ENCODE measurements at places on chromosomes 12 and 14.

- DNase-seq = no peak
Observed at GRCh38 chr14:51592836-51593235, 58.9 kb upstream of the FRMD6 start.

- DNase-seq = no peak
Observed at GRCh38 chr12:71216725-71217579, 59.2 kb upstream of the TSPAN8 start.

DNA sequence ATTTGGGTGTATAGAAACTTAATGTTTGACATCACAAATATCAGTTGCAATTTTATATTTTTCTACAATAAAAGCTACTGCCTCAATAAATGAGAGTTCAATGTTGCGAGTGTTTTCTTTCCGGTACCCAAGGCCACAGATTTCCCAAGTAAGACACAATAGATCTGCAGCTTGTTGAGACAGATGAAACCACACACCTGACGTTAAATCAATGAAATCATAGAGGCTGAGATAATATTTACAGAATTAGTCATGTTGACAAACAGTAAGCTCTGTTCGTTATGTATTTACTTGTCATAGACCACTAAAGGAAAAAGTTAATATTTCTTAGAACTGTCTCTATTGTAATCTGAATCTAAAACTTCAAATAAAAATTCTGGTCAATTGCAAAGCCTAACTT is 49.2 kb upstream of the PTHLH start:
- no peak for DNase-seq

DNA sequence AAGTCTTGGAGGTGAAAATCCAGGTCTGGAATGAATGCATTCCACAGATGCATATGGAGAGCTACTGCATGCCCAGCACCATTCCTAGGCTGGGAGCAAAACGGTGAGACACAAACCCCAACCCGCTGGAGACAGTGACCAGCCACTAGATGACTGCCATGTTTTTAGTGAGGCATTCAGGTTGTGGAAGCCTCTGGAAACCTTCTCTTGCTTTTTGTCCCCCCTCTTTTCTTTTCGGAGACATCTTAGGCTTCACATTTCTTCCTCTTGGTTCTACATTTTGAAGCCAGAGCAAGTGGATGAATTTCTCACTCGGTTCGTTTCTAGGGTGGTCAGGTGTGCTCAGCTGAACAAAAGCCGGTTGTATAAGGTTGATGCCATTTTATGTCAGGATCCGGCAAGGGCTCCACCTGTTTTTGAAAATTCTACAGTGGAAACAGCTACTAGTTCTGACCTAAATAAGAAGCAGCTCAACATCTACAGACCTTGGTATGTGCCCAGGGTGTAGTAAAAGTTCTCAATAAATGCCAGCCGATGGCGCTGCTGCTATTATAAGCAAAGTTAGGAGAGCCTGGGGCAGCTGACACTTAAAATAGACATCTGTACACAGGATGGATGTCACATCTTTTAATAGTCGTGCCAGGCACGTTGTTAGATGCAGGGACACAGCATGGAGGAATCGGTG is 1.8 kb upstream of the ZNF839 start:
- DNase-seq = no peak

DNA sequence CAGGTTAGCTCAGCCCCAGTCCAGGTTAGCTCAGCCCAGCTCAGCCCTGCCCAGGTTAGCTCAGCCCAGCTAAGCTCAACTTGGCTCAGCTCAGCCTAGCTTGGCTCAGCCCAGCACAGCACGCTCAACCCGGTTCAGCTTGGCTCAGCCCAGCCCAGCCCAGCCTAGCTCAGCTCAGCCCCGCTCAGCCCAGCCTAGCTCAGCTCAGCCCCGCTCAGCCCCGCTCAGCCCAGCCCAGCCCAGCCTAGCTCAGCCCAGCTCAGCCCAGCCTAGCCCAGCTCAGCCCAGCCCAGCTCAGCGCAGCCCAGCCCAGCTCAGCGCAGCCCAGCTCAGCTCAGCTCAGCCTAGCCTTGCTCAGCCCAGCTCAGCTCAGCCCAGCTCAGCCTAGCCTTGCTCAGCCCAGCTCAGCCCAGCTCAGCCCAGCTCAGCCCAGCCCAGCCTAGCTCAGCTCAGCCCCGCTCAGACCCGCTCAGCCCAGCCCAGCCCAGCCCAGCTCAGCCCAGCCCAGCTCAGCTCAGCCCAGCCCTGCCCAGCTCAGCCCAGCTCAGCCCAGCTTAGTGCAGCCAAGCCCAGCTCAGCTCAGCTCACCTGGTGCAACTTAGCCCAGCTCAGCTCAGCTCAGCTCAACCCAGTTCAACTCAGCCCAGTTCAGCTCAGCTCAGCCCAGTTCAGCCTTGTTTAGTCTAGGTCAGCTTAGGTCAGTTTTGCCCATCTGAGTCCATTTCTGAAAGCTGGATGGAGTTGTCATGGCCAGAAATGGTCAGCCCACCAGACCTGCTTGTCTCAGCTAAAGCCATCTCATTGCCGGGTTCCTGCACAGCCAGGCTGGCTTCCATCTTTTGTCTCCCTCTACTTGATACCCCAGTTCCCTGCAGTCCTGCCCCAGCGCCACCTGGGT is 333.6 kb downstream of the TMEM121 start:
- peak; percentile 58 for DNase-seq

- DNase-seq = no peak
Observed at GRCh38 chr12:56162468-56163290, 4.5 kb downstream of the MYL6 start.

DNA sequence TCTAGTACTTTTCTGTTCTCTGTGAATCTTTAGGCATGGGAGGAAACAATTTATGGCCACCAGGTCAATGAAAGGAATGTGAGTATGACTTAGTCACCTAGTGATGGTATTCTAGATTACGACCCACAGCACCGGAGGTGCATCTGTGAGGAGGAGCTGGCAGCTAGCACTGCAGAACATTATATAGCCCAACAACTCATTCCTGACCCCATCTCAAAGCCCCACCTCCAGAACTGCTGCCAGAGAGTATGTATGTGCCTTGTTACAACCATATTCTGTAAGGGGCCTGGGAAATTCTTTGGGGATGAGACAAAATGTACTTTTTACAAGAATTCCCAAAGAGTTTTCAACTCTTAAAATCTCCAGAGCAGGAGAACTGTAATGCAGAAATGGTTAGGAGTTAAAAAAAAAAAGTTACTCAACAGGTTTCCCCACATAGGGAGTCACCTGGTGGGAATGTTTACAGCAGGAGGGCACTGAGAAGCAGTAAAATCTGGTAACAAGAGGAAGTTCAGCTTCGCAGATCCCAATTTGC is 34.9 kb upstream of the CERS5 start:
- DNase-seq = no peak

DNA sequence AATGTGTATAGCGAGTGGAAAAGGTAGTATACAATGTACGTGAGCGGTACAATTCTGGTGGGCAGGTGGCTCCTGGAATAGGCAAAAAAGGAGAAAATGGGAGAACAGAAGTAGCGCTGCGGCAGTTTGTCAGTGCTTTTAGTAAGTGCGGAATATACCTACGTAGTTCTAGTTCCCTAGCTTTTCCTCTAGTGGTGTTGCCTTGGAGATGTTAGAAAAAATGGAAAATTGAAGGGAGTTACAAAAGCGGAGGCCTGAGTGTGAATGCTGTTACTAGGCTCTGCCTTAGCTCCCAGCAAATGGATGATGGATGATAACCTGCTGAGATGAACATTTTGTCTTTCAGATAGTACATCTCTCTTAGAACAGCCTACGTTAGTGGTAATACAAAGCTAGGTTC is 1.1 kb downstream of the TTC8 start:
- no peak for DNase-seq

GRCh38 chr14:77872983-77873382 is 73.1 kb downstream of the ADCK1 start:
- DNase-seq = no peak

- DNase-seq = no peak
Observed at GRCh38 chr12:91127751-91128150, 16.5 kb upstream of the LUM start.

DNA sequence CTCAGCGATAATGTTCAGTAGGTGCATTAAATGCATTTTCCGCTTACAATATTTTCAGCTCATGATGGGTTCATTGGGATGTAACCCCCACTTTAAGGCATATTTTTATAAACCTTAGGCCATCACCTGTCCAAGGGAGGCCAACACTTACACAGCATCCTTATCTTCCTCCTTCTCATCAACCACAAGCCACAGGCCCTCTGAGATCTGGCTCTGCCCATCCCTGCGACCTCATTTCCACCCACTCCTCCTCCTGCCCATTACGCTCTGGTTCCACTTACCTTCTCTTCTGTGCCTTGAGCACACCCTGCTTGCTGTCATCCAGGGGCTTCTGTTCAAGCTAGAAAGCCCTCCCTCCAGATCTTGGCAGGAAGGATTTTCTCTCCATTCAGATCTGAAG is 93.2 kb downstream of the EGLN3 start:
- no peak for DNase-seq

- no peak for DNase-seq
Observed at GRCh38 chr12:59736786-59737185, 141.0 kb downstream of the SLC16A7 start.

DNA sequence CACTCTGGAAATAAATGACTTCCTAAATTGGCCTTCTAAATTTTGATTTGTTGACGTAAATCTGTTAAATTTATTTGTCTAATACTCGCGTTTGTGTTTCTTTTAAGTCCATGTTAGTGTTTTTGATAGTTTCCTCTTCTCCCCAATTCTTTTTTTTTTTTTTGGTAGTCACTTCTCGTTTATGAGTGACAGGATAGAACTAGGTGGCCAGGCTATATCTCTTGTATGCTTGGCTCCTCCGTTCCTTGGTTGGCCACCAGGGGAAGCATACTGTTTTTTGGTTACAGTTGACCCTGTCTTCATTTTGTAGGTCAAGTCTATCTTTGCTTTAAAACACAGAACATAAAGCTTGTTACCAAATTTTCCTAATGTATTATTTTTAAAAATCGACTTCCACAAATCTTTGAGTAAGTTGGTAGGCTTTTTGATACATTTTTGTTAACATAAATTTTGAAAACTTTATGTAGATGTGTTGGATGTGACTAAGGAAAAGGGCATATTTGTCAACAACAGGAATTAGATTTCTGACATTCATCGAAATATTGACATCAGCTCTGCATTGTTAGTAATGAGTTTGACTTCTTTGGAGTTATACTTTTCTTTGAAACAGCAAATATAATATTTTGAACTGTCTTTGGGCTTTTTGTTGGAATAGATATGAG is 2.2 kb downstream of the RCOR1 start:
- DNase-seq = peak; percentile 49

GRCh38 chr14:55973911-55974630 is 144.1 kb upstream of the PELI2 start:
- DNase-seq = no peak

DNA sequence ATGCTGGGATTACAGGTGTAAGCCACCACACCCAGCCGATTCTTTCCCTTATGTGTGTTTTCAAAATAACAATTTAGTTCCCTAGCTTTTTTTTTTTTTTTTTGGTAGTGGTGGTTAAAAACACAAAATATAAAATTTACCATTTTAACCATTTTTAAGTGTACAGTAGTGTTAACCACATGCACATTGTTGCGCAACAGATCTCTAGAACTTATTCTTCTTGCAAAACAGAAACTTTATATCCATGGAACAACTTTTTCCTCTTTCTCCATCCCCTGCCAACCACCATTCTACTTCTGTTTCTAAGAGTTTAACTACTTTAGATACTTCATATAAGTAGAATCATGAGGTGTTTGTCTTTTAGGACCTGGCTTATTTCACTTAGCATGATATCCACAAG is 1.1 kb upstream of the NDUFA12 start:
- no peak for DNase-seq

Data from activated gamma-delta T cell treated with Interleukin-2 at 50 U/mL for 16 hours (primary cell).